KG1 (cell line): ENCODE measurements at places on chromosomes 12 and 14.

GRCh38 chr14:91255026-91255695 lies 10.7 kb upstream of the GPR68 start:
- no peak for DNase-seq

DNA sequence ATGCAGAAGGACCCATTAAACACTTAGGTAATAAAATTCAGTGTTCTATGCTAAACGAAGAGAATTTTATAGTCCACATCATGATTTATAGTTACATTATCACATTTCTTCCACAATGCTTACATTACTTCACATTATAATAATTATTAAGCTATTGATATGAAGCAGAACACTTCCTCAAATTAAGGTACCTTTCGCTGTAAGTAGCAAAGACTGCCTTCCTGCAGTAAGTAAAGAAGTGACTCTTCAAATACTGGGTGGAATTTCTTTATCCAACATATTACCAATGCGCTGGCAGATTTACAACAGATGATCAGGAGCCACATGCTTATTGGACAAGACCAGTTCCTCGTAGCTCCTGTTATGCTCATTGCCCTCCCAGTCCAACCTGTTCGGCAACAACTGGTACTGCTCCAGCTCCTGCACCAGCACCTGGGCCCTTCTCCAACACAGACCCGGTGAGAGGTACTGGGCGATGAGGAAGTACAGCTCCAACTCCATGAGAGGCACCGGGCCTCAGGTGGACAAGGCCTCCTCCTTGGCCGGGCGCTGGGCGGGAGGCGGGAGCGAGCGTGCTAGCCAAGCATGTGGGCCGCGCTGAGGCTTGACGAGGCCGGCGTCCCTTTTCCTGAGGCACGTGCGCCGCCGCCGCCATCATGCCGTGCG lies 210.7 kb upstream of the ATP2B1 start:
- DNase-seq, result no peak

DNA sequence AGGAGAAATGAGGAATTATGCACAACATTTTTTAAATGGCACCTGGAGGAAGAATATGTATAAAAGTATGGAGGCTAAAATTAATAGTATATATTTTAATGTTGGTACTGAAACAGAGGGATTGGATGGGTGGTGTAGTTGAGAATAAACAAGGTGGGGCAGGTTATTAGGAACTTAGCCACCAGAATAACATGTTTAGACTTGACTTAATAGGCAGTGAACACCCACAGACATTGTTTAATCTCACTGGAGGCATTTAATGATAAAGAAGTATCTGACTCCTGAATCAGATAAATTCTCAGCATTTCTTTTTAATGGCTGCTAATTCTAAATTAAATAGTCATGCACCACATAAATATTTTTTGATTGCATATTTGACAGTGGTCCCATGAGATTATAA lies 139.7 kb downstream of the CNTN1 start:
- no peak for DNase-seq

GRCh38 chr14:99234961-99235571 lies 36.9 kb downstream of the BCL11B start:
- DNase-seq, result no peak

GRCh38 chr12:103848917-103849491 lies 8.0 kb upstream of the NT5DC3 start:
- no peak for DNase-seq

DNA sequence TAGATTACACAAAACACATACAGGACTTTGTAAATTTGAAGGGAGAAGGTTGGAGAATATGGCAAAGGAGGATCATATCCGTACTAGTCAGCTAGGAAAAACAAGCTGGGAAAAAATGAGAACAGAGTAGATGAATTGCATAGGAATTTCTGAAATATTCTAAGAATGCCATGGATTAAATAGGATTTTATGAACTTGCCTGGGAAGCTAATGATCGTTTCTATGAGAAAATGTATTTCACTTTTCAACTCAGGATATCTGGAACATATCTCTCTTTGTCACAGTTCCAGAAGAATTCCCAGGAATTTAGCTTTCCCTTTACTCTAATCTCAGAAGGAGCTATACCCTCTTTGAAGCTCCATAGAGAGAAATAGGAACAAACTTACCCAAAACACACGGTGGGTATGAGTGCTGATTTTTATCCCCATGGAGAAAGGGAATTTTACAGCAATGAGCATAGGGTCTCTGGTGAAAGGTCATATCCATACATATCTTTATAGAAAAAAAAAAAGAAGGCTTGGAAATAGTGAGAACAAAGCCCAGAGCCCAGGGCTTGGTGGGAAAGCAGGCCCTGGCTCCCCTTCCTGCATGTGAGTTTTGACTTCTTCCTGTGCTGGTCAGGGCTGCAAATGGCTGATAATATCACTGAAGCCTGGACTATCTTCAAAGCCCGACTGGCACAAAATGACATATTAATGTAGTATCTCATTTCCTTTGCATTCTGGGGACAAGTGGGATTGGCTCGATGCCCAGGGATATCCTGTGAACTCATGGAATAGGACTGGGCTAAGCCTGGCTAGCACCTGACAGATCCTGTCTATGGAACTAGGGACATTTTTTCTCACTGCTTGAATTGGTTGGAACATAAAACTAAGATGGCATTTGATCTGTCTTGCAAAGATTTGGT lies 136.3 kb downstream of the AEBP2 start:
- DNase-seq, result no peak

- no peak for DNase-seq
These were observed 536.8 kb upstream of the ATP2B1 start for GRCh38 chr12:90245391-90245790.

DNA sequence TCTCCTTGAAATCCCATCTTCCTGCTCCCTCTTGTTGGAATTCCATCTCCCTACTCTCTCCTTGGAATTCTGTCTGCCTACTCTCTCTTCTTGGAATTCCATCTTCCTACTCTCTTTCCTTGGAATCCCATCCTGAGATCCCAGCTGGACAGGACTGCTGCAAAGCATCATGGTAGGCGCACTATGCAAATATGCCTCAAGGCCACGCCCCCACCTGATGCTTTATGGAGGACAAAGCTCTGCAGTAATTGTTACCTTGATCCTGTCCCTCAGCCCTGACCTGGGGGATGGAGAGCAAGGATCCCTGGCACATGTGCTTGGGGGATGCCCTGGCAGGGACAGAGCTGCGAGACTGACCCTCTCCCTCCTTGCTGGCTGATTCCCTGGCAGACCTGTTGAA lies 185.6 kb downstream of the TBX5 start:
- no peak for DNase-seq

- DNase-seq, result peak; percentile 10
These were observed 118.4 kb upstream of the EVL start for GRCh38 chr14:99946652-99947489.

GRCh38 chr14:60589442-60589841 lies 59.8 kb downstream of the SIX1 start:
- DNase-seq, result no peak

- DNase-seq, result no peak
These were observed 24.1 kb downstream of the PTGER2 start for GRCh38 chr14:52338051-52338681.

- no peak for DNase-seq
These were observed 116.3 kb downstream of the SLC15A4 start for GRCh38 chr12:128707488-128707887.

DNA sequence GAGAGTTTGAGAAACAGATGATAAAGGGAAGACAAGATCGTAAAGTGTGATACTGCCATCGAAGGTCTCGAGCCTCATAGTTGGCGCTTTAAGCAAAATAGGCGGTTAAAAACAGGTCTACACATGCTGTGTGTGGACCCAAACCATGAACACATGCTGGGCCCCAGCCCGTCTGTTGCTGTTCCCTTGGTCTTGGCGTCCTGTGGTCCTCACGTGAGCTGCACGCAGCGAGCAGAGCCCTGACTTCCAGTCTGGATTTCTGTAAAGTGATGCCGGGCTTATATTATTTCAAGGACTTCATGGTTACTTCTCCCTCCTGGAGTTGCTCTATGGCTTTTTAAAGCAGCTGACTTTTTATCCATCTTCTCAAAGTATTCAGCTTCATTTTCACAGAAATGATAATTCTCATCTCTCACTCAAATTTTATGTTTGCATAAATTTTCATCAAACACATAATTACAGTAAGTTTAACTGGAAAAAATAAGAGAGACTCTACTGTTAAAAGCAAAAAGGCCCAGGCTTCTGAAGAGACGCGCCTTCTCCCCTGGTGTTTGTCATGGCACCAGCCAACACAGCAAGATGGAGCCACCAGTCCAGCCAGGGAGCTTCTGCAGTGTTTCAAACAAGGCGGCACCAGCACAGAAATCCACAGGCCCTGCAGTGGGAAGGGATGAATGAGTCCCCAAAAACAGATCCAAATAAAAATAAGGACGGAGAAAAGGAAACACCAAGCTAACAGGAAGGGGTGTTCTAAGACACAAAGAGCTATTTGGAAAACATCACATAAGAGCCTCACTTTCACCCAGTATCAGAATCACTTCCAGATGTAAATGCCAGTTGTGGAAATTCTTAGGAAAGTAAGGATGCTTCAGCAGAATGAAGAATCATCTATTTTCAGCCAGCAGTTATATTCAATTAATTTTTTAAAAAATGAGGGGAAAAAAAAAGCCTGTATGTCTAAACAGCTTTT lies 24.9 kb downstream of the SFSWAP start:
- DNase-seq, result no peak

GRCh38 chr12:25833657-25834056 lies 124.8 kb upstream of the RASSF8 start:
- DNase-seq, result no peak

- no peak for DNase-seq
These were observed 92.2 kb upstream of the DAAM1 start for GRCh38 chr14:59096303-59096702.

DNA sequence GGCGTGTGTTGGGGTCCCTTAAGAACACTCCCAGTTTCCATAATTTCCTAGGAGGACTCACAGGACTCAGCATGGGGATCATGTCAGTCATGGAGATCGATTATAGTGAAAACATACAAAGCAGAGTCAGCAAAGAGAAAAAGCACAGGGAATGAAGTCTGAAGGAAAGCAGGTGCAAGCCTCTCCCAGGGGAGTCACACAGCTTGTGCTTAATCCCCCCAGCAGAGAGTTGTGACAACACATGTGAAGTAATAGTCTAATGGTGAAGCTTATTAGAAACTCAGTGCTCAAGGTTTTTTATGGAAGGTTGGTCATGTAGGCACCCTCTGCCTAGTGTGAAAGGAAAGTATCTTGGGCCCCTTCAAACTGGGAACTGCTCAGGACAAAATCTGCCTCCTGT lies 149.0 kb upstream of the SEL1L start:
- no peak for DNase-seq

- peak; percentile 83 for DNase-seq
These were observed 14.5 kb upstream of the LLPH start for GRCh38 chr12:66144791-66145754.
